CD4-positive, alpha-beta T cell treated with Interleukin-1 beta for 1 hour (primary cell): ENCODE measurements at places on chromosomes 12 and 14.

DNA sequence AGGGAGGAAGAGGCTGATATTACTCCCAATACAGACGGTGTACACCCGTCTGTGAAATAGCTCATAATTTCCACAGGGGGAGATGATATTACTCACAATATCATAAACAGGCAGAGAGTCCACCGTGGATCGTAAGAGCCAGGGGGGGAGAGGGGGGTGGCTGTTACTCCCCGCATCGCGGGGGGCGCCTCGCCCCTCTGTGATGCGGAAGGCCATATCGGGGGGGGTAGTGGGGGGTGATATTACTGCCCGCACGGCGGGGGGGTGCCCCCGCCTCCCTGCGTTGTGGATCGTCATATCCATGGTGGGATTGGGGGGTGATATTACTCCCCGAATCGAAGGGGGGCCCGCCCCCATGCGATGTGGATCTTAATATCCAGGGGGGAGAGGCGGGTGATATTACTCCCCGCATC is 91.9 kb downstream of the FRMD6 start:
- DNase-seq: no peak

- DNase-seq: no peak
Measured at GRCh38 chr12:92290350-92290695, 144.7 kb upstream of the BTG1 start.

GRCh38 chr14:105499256-105500035 is 8.4 kb downstream of the TEDC1 start:
- DNase-seq: peak; percentile 12

DNA sequence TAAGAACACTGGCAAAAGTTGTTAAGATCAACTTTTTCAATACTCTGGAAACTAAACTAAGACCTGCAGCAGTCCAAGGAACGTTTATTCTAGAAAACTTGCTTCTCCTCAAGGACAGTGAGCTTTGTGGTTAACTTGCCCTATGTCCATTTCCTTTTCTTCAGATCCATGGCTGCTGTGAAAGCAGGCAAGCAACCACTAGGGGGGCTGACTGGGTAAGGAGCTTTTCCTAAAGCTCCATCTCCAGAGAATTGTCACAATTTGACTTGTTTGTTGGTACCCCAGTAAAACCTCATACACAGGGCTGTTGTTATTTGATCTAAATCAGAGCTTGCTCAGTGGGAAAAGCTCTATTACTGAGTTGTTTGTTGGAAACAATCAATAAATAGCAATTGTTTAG is 10.1 kb upstream of the RPL10L start:
- no peak for DNase-seq

- DNase-seq: no peak
Measured at GRCh38 chr14:50941151-50941550, 3.1 kb downstream of the PYGL start.

DNA sequence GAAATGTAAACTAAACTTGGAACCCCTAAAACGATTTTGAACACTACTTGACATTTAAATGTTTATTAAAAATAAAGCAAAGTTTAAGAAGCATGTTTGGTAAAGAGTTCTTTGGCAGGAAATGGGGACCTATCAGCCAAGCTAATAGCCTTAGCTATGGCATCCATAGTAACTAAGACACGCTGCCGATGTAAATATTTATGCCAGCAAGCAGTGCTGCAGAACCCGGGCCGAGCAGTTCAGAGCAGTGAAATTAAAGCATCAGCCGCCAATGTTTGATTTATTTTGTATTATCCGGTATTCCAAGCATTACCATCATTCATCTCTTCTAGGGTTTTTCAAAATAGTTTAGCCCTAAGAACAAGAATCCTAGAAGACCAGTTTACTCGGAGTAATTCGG is 61.6 kb downstream of the PPP2R5C start:
- peak; percentile 83 for DNase-seq

DNA sequence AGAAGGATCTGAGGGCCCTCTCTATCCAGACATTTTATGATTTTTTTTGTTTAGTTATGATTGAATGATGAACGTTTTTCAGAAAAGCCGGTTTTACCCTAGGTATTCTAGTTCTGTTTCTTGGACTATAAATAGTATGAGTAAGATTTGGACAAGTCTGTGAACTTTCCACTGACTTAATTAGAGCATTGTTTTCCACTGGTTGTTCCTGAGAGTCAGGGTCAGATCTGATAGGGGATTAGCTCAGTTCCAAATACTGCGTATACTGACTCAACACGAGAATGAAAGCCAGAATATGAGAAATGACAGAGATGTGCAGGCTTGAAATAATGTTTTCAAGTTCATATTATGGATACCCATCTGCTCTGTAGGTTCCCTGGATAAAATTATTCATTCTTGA is 361.6 kb downstream of the AEBP2 start:
- no peak for DNase-seq

DNA sequence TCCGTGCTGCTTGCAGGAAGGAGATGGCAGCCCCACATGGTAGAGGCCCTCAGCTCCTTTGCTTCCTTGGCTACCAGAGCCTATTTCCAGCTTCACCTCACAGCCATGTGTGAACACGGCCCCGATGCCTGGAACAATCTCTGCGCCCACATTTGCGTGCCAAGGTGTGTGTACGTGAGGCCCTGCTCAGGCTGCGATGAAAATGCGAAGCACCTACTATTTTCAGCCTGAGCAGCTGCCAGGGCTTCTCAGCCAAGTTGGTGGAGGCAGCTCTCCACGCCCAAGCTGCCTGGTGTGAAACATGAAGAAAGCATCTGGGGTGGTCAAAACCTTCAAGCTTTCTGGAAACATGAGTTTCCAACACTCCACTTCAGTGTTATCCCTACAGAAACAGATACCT is 177.8 kb upstream of the EGLN3 start:
- DNase-seq: no peak

DNA sequence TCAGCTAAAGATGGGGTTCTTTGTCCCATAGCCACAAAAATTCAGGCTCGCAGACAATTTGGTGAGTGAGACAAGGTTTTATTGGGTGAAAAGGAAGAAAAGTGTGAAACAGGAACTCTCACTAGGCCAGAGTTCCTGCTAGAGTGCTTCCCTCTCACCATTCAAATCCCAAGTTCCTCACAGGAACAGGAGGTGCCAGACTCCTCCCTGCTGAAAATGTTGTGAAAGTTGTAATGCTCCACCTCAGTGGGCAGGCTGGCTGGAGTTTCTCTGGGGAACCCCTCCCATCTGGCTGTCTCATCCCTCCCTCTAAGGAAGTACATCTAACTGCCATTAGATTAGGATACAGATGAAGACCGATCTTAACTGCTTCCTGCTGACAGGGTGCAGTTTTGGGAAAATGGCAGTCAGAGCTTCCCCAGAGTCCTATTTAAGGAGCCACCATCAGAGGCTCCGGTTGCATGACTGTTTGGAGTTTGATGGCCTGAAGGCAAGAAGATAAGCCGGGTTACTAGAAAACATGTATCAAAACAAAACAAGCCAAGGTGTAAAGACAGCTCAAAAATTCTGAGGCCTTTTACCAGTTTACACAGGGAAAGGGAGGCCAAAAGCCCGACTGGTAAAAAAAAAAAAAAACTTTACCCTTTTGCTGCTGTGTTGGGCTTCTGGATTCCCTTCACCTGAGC is 127.6 kb downstream of the FSCB start:
- no peak for DNase-seq

- no peak for DNase-seq
Measured at GRCh38 chr12:21546716-21547115, 20.6 kb downstream of the SPX start.

DNA sequence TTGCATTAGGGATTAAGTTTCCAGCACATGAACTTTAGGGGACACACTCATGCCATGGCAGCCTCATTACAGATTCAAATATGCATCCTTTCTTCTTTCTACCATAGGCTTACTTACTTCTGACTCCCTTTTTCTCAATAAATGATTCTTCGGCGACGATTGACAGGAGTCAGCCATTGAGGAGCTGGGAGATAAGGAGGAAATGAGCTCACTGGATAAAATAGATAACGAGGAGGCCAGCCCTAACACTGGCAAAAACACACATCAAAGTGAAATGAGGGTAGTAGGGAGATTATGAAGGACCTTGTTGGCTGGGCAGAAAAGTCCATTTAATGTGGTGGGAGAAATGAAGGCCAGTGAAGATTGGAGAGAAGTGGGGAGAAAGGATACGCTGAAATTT is 172.2 kb downstream of the SLC41A2 start:
- no peak for DNase-seq

- no peak for DNase-seq
Measured at GRCh38 chr14:69917287-69917686, 38.1 kb downstream of the SMOC1 start.

DNA sequence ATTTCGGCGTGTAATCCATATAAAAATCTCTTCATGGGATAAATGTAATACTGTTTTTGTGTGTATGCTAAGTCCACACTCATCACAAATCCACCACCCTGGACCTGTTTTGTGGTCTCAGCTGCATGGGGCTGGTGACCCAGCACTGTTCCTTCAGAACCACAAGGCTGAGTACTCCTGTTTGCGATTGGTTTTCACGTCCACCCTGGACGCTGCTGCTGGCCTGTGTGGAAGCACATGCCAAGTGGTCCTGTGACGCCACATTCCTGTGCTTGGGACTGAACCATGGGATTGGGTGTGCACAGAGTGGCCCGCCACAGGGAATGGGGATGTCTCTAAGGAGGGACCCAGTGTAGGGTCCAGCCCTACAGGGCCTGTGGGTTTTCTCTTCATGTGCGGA is 4.3 kb downstream of the PUS1 start:
- DNase-seq: no peak

- no peak for DNase-seq
Measured at GRCh38 chr12:125463386-125463785, 398.2 kb downstream of the AACS start.

DNA sequence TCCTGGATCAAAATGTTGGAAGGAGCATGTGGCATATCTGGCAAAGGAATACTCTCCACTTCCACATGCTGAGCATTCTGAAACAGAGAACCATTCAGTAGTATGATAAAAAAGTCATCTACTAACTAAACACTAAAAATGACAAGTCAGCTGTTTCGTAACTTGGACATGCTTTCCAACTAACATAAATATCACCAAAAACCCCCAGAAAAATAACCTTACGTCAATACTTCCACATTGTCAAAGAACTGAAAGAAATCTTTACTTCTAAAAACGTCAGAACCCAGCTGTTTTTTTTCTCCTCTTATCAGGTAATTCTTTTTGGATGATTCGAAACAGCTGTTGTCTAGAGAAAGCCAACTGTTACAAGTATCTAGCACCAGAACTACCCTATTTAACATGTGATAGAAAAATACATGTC is 8.2 kb downstream of the WBP11 start:
- DNase-seq: no peak

DNA sequence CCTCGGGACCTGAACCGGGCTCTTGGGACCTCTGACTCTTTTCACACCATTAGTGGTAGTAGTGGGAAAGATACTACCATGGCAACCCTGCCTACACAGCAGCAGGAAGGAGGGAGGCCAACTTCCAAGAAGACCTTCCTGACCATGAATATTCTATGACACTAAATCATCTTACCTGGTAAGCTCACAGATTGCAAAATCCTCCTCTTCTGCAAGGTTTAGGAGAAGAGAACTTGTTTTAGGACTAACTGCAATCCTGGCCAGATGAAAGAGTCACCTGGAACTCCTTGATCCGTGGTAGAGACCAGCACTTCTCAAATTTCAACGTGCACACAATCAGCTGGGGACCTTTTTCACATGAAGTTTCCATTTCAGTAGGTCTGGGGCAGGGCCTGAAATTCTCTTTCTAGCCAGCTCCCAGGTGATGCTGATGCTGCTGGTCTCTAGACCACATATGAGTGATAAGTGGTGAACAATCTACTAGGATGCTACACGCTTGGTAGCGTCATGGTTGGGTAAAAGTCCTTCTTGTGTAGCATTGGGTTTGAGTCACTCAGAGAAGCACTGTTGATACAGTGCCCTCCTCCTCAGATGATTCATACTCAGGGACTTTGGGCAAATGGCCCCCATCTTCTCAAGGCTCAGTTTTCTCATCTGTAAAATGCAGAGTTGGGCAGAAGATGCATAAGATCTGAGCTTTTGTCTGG is 35.6 kb upstream of the FICD start:
- DNase-seq: no peak

GRCh38 chr14:73477618-73478266 is 13.0 kb upstream of the RIOX1 start:
- no peak for DNase-seq

- no peak for DNase-seq
Measured at GRCh38 chr14:61566537-61567225, 128.6 kb upstream of the HIF1A start.

- DNase-seq: no peak
Measured at GRCh38 chr12:117241697-117242096, 51.4 kb upstream of the FBXO21 start.

- no peak for DNase-seq
Measured at GRCh38 chr12:69321351-69321750, 26.8 kb upstream of the LYZ start.

DNA sequence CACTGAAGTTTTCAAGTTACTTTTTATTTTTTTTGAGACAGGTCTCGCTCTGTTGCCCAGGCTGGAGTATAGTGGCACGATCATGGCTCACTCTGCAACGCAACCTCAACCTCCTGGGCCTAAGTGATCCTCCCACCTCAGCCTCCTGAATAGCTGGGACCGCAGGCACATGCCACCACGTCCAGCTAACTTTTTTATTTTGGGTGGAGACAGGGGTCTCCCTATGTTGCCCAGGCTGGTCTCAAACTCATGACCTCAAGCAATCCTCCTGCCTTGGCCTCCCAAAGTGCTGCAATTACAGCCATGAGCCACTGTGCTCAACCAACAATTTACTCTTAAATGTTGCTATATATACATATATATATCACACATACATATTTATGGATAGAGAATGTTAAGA is 27.4 kb upstream of the LGALS3 start:
- no peak for DNase-seq

DNA sequence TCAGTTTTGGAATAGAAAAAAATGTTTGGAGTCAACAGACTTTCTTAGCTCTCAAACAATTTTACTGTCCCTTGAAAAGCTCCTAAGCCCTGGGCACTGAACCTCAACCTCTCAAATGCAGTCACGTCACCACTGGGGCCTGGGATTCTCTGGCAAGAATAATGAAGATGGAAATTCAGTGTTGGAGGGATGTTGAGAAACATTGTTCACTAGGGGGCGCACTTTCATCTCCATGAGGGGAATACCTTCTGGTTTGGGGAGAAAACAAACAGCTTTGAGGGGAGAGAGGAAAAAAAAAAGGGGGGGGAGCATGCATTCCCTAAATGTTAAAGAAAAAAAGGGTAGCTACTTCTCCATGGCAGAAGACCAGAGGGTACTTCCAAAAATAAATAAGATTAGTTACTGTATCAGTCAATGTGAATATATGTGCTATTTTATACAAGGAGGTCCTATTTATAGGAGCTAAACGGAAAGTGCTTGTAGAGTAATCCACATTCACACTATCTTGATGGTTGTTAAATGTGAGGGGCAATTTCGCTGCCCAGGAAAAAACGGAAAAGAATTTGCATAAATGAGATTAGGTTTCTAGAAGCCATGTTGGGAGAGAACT is 5.8 kb upstream of the TBPL2 start:
- DNase-seq: peak; percentile 58
